ENCODE measurements at places on chromosomes 5 and 9.

DNA sequence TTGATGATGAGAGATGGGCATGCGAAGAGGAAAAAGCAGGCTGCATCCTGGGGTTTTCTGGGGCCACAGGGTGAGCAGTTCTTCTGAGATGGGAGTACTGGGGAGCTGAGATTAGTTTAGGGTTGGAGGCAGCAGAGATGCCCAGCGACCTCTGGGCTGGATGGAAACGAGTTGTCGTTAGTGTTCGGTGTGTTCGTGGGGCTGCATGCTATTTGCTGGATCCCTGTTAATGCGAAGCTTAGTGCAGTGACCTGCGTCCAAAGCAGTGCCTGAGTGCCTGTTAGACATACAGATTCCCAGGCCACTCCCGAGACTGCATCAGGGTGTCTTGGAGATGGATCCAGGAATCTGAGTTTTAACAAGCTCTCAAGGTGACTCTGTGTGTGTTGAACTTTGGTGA, 201.3 kb downstream of the CACNA1B start:
- DNase-seq, result no peak

GRCh38 chr9:28320616-28321015, 747.3 kb upstream of the C9orf72 start:
- no peak for DNase-seq

GRCh38 chr5:175614861-175615260, 43.0 kb upstream of the HRH2 start:
- no peak for DNase-seq

GRCh38 chr5:175671013-175671412, 13.1 kb downstream of the HRH2 start:
- no peak for DNase-seq

DNA sequence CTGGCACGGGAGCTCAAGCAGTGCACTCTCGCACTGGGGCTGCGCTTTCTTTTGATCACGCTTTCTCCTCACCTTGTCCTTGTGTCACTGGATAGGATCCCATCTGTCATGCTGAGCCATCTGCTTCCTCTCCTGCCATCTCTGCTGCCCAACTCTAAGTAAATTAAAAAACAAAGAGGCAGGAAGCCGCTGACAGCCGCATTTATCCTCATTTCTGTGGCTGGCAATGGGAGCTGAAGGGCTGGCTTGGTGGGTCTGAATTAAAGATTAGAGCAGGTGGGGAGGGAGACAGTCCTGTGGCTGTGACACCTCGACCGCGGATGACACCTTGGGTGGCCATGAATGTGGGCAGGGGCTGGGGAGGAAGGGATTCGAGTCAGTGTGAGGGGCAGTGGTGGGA, 159.2 kb upstream of the ALDH1B1 start:
- DNase-seq, result no peak

DNA sequence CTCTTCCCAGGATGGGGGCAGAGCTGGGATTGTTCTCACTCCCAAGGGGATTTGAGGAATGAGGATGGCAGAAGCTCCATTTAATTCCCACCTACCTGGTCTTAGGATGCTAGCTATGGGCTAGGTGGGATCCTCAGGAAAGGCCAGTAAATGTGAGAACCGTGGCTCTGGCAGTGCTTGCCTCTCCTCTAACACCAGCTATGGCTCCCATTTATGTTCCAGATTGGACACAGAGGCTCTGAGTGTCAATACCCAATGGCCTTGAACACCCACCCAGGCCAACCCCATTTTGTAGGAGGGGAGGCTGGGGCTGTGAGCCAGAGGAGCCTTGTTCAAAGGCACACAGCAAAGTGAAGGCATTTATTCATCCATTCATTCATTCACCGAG, 10.2 kb upstream of the DAB2IP start:
- DNase-seq, result no peak

DNA sequence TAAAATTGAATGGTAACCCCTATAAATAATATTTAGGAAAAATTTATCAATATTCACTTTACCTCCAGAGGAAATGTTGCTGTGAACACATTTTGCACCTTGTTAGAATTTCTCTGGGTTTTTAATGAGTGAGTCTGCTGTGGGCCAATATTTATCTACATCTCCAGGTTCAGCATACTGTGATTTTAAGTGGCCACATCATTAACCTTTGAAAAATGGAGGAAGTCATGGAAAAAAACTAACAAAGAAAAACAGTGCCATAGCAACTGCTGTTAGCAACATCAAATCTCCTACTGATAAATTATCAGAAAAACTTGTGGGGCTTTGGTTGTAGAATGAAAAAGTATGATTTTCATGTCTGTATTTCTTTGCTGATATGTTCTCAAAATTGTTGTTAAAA, 55.0 kb downstream of the CD180 start:
- DNase-seq, result no peak

DNA sequence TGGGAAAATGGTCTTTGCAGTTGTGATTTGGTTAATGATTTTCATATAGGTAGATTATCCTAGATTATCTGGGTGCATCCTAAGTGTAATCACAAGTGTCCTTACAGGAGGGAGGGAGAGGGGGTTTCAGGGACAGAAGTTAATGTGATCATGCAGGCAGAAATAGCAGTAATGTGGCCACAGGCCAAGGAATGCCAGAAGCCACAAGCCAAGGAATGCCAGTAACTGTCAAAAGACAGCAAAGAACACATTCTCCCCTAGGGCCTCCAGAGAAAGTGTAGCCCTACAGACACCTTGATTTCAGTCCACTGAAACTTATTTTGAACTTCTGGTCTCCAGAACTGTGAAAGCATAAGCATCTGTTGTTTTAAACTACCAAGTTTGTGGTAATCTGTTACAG, 2074.5 kb downstream of the MAT2B start:
- no peak for DNase-seq

GRCh38 chr5:116078199-116078598, 6.6 kb upstream of the COMMD10 start:
- no peak for DNase-seq

GRCh38 chr5:123215929-123216702, 127.1 kb downstream of the PRDM6 start:
- no peak for DNase-seq

DNA sequence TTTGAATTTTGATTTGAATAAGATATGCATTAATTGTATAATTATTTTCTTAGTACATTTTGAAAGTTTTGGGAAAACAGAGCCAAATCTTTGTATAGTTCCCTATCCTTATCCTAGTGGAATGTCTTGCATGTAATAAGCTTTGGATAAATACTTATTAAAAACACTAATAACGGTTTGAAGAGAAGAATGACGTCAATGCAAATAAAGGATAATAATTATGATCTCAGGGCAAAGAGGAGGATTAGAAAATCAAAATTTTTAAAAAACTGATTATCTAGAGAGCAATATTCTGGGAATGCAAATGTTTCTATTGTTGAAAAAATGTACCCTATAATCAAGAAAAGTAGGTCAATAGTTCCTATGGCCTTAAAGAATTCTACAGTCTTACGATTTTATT, 22.1 kb downstream of the TYRP1 start:
- DNase-seq, result no peak

DNA sequence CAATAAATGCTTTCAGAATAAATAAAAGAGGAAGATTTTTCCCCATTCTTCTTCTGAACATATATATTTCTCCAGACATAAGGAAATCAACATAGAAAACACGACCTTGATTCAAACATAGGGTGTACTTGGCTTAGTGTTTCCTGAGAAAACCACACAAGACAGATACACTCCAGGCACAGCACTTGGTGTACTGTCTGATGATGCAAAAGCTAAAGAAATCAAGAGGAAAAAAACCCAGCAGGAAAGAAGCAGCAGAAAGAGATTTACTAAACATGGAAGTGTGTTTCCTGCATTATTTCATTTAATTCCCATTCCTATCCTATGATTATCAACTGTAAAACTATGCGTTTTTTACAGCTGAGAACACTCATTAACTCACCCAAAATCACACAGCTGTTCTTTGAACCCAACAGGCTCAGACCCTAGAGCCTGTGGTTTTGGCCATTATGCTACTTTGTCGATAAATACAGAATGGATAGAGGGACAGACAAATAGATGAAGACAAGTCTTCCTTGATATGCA, 46.1 kb downstream of the NIPAL4 start:
- no peak for DNase-seq

DNA sequence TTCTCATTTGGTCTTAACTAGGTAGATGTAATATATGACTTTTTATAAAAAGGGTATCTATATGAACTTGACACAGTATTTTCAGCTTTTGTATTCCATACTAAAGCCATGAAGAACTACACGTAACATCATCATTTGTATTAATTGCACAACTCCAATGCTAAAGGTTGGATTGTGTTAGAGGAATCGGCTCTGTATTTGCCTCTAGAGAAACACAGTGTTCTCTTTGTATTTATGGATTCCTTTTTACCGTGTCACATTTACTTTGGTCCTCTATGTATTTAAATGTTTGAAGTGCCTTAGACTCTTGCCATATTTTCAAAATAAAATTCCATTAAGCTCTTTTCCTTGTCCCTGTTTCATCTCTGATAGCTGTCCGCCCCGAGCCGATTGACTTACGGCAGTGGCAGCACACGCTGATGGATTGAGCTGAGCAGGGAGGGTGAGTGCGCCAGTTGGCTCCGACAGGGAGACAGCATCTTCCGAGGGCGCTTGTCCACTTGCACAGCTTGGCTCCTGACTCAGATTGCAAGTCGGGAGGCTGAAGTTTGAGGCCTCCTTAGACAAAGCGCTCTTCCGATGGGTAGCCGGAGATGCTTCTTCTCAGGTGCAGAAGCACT, 95.6 kb upstream of the DMRT1 start:
- DNase-seq, result no peak

DNA sequence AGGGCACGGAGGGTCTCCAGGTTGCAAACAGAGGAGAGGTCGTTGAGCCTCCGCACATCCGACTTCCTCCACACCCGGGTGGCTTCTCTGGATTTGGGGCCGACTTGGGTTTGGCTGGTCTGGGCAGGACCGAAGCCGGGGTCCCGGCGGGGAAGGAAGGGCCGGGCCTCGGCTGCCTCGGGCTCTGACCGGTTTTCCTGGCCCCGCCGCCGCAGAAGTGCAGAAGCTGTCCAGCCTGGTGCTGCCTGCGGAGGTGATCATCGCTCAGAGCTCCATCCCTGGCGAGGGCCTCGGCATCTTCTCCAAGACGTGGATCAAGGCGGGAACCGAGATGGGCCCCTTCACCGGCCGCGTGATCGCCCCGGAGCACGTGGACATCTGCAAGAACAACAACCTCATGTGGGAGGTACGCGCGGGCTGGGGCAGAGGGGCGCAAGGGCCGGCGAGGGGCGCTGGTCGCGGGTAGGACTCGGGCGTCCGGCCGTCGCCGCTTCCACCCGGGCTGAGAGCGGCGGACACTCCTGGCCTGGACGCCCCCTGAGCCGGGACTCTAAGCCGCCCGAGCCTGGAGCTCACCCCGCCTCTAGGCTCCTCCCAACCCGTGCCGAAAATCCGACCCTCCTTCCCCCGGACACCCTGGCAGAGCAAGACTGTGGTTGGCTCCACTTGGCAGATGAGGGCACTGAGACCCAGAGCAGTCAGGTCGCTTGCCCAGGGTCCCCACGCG, 2.2 kb downstream of the PRDM12 start:
- no peak for DNase-seq

DNA sequence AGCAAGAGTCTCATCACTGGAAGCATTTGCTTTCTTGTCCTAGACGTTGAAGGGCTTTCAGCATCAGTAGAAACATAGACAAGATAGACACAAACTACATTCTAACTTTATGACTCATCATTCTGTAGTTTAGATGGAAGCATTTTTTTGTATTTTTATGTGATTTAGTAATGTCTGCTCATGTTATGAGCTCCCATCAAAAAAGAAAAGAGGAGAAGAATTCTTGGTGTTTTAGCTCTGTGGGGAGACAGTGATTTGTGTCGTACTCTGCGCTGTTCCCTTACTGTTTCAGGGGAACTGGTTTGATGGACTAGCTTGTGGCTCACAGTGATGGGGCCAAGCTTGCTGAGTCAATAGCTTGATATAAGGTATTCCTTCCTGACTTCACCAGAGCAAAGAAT, 159.2 kb upstream of the WWC1 start:
- DNase-seq, result no peak

DNA sequence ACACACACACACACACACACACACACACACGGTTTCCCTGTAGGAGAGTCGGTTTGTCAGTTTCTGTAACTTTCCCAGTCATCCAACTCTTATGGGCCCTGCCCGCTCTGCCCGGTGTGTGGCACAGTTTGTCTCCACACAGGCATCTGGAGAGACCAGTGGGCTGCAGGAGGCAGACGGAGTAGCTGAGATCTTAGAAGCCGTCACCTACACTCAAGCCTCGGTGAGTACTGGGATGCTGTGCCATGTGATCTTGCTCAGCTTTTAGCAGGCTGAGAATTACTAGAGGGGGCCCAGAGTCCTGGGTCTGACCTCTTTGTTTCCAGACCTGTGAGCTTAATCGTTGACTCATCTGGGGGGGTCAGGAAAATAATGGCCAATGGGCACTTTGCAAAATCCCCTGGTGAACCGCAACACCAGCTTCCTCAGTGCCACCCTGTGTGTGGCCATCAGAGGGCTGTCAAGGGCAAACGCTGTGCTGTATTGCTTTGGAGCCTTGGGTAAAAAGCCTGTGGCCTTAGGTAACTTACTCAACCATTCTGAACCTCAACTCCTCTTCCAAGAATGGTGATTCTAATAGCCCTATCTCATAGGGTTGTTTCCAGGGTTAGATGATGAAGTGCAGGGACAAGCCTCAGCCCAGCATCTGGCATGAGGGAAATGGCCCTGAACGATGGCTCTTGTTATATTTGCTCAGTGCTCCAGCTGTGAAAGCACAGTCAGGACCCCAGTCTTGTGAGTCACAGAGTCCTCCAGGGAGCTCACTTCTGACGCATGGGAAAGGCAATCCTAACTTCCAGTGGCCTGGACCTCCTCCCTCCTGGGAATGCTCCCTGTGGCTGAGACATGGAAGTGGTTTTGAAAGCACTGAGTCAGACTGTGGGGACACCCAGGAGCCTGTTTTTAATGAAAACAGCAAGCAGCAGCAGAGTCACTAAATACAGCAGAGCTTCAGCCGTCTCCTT, 45.6 kb downstream of the COL15A1 start:
- no peak for DNase-seq

DNA sequence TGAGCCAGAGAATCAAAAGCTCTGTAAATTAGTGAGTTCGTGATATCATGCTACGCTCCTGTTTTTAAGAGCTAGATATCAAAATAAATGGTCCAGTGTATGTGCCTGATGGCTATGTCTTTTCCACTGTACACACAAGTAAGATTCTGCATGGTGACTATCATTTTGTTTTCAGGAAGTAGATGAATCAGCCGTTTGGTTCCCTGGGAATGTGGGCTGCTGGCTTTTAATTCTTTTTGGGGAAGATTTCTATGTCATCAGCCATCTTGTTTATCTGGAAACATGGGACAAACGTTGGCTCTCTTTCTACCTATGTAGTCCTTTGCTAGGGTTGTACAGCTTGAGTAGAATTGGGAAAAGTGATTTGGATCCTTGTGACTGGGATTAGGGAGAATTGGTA, 126.7 kb downstream of the GRIA1 start:
- no peak for DNase-seq

DNA sequence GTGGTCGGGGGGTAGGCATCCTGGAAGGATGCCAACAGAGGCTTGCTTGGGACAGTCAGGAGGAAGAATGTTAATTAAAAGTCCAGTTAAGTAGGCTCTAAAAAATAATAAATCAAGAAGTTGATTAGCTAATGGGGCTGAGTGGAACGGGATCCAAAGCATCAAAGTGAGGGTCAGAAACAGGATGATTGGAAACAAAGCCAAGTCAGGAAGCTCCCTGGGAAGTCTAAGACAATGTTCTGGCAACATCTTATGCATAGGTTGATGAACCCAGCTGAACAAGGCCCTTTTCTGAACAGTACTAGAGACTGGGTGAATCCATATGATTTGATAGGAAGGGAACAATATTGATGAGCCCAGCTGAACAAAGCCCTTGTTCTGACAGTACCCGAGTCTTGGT, 50.2 kb upstream of the STARD4 start:
- no peak for DNase-seq

Measured in DMS79 (cell line).